NCI-H1092 treated with DMSO at 0.1 percent for 48 hours (cell line): ENCODE measurements at places on chromosomes 13 and 19.

- DNase-seq, result peak; percentile 82
Measured at GRCh38 chr13:22915442-22916082, 265.2 kb upstream of the SGCG start.

- peak; percentile 85 for DNase-seq
Measured at GRCh38 chr13:26929971-26930730, 169.6 kb upstream of the GPR12 start.

DNA sequence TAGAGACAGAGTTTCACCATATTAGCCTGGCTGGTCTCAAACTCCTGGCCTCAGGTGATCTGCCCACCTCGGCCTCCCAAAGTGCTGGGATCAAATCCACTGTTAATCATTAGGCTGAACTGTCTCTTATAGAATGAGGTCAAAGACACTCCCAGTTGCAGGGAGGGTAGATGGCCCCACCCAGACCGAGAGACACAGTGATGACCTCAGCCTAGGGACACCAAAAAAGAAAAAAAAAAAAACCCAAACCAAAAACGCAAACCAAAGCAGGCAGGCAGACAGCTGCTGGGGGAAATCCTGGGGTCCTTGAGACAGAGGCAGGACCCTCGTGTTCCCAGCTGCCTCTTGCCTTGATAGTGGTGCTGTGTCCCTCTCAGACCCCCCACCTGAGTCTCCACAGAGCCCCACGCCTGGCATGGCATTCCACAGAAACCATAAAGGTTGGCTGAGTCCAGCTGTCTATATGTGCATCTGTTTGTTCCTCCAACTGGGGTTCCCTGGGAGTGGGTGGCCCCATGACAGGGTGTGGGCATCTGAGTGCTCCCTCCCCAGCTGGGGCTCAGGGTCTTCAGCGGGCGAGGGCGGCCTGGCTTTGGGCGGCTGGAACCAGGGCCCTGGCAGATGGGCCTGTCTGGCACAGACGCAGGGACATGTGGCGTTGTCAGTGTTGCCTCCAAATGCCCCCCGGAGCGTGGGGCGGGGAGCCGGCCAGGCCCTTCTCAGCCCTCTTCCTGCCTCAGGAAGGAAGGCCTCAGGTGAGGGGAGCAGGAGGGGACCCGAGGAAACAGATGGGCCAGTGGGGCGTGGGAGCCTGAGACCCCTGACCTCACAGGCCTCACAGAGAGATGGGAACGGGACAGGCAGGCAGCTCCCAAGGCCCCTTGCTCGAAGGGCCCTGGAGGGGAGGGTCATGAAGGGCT is 5.2 kb downstream of the DAND5 start:
- DNase-seq, result peak; percentile 31

DNA sequence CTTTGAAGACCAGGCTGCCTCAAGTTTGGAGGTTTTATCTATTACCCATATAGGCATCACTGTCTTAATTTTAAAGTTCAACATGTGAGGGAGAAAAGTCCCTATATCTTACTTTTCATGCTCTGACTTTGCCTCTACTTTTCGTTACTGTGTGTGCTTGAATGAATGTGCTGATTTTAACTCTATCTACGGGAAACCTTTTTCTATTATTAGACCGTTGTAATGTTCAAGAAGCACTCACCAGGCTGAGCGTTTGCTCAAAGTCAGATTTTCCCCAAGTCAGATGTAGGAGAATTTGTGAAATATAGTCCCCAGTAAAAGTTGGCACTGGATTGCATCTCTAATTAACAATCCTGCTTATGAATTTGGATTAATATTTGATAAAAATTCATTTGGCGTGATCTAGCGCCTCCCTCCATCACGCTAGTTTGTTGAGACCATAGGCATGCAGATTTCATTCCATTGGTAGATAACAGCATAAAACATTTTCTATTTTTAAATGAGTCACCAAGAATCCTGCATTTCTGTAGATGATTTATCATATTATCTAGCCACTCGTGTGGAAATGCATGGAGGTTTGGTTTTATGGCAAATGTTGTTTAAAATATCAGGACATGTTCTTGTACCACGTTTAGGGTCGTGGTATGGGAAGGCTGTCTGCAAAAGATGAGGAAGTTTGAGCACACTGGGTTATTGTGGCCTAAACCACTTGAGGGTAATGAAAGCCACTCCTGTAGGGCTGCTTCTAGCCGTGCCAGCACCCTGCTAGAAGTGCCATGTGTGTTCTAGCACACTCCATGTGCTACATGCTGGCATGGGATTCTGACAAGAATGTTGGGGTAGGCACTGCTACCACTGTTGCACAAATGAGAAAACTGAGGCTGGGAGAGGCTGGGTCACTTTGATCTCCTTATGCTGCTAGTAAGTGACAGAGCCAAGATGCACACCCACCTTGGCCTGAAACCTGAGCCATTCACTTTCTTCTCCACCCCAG is 179.4 kb downstream of the FGF9 start:
- DNase-seq, result no peak
